ENCODE measurements at places on chromosomes 12 and 14.

- no peak for DNase-seq
These were observed 21.6 kb downstream of the FBXL14 start for GRCh38 chr12:1572731-1573130.

GRCh38 chr12:129241852-129242251 lies 388.6 kb downstream of the GLT1D1 start:
- no peak for DNase-seq

GRCh38 chr12:47731723-47732122 lies 6.4 kb upstream of the ENDOU start:
- no peak for DNase-seq

GRCh38 chr12:95141310-95141709 lies 67.9 kb upstream of the NR2C1 start:
- DNase-seq, result no peak

DNA sequence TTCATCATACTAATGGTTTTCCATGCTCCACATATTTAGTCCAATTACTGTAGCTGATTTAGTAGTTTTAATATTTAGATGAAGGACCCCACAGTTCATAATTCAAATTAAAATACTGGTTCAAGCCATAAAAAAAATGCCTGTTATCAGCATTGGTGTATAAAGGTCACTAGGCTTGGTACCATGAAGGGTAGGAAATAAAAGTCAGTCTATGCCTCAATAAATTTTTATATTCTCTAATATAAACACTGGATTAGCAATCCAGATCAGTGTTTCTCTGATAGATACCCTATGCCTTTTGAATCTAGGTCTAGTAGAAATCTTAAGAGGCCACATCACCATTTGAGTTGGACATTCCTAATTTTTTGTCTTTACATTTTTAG lies 163.2 kb upstream of the HIF1A start:
- DNase-seq, result no peak
